Stimulated activated CD8-positive, alpha-beta memory T cell treated with anti-CD3 and anti-CD28 coated beads, Interleukin-15, amount 100 ng/mL, for 24 hours (primary cell): ENCODE measurements at places on chromosomes 1 and 21.

- DNase-seq = no peak
Observed at GRCh38 chr1:42003433-42003832, 84.7 kb upstream of the HIVEP3 start.

- no peak for DNase-seq
Observed at GRCh38 chr1:8061210-8061609, 35.1 kb upstream of the ERRFI1 start.

DNA sequence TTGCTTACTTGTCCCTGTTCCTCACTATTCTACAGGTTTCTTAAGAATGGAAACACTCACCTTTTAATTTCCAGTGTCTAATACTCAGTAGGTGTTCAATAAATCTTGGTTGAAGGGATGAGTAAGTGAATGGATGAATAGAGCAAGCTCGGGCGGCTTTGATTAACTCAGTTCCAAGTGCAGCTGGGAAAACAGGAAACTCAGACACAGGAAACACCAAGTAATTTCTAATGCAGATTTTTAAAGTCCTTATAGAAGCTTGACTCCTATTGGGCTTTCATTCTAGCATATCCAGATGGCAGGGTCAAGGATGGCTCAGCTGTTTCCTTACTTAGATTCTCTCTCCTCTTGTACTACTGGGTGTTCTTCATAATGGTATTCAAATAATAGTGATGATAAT is 14.0 kb downstream of the CAMK1G start:
- DNase-seq = no peak

- DNase-seq = no peak
Observed at GRCh38 chr1:246355411-246356230, 151.5 kb downstream of the SMYD3 start.

- DNase-seq = no peak
Observed at GRCh38 chr21:44354001-44354405, 582 bp downstream of the TRPM2 start.

DNA sequence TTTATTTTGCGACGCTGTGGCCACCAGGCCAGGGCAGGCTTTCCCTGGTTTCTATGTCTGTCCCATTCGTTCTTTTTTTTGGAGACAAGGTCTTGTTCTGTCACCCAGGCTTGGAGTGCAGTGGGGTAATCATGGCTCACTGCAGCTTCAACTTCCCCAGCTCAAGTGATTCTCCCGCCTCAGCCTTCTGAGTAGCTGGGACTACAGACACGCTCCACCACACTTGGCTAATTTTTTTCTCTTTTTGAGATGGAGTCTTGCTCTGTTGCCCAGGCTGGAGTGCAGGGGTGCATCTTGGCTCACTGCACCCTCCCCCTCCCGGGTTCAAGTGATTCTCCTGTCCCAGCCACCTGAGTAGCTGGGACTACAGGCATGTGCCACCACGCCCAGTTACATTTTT is 43.4 kb upstream of the WNT4 start:
- DNase-seq = no peak

DNA sequence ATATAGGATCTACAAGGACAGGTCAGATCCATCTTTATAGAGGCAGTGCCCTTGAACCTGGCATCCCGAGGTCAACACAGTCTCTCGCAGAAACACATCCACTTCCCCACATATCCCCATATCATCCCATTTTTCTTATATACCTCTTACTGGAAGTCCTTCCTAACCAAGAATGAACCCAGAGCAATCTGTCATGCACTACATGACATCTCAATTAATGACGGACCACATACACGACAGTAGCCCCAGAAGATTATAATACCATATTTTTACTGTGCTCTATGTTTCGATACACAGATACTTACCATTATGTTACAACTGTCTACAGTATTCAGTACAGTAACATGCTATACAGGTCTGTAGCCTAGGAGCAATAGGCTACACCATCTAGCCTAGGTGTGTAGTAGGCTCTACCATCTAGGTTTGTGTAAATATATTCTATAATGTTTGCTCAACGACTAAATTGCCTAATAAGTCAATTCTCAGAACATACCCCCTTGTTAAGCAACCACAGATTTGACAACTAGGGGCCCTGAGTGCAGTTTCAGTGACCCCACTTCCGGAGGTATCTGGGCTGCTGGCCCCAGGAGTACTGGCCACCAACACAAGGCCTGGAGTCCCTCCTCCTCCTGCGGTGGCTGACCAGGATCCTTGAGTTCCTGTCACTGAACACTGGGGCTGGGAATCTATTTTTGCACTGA is 28.1 kb downstream of the PTPN14 start:
- no peak for DNase-seq

- no peak for DNase-seq
Observed at GRCh38 chr1:226134170-226135058, 52.1 kb downstream of the ACBD3 start.

- no peak for DNase-seq
Observed at GRCh38 chr1:54397980-54398379, 8.2 kb downstream of the SSBP3 start.

- DNase-seq = no peak
Observed at GRCh38 chr1:162218546-162218945, 149.1 kb downstream of the NOS1AP start.

DNA sequence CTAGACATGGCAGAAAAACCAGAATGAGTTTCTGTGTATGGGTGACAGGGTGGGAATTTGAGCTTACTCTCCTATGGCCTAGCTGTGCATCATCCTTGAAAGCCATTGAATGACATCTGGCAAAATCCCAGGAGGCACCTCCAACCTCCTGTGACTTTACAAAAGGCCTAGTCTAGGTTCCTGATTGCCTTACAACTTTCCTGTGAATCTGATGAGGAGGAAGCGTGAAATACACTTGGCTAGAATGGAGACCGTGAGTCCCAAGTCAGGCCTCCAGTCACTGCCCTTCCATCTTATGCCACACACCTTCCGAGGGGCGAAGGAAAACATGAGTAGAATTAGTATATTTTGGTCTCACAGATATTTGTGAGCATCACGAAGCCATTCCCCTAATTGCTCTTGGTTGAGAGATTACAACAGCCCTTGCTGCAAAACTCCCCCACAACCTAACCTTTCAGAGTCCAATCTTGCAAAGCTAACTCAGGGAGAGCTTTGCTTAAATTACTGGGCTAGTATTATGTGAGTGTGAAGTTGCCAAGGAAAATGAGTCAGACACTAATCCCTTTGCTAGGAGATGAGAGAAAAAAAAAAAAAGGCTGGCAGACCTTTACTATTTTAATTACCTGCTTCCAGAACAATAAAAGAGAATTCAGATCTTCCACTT is 36.3 kb upstream of the PAXBP1 start:
- no peak for DNase-seq

DNA sequence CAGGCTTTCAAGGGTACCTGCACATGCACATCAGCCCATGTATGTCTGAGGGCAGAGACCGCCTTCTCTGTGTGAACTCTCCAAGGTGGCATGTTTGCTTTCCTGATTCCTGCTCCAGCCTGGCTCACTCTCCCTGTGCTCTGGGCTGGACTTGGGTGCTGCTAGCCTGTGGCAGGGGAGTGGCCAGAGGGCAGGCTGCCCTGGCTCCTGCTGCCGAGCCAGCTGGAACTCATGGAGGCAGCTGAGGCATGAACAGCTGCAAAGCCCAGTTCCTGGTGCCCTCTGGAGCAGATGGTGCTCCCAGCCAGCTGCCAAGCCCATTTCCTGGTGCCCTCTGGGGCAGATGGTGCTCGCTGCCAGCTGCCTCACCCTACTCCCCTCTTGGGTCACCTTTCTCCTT is 7.6 kb downstream of the UBL4B start:
- no peak for DNase-seq

GRCh38 chr21:43956670-43957035 is 55.5 kb upstream of the TRAPPC10 start:
- no peak for DNase-seq

DNA sequence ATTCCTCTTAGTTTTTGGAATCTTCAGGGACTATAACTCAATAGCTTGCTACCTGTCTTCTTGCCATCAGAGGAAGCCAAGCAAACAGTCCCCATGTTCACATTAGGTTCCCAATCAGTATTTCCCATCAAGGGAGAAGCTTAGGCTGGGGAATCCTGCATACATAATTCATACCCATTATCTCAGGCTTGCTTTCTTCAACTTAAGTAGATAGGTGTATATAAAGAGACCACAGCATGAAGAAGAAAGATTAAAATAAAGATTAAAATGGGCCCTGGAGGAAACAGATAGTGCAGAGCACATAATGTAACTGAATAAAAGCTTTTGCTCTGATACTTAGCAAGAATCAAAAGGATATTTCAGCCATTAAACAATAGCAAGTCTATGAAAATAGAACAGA is 29.0 kb upstream of the KCNK1 start:
- DNase-seq = no peak

GRCh38 chr1:174225499-174226204 is 66.3 kb downstream of the RABGAP1L start:
- DNase-seq = no peak

DNA sequence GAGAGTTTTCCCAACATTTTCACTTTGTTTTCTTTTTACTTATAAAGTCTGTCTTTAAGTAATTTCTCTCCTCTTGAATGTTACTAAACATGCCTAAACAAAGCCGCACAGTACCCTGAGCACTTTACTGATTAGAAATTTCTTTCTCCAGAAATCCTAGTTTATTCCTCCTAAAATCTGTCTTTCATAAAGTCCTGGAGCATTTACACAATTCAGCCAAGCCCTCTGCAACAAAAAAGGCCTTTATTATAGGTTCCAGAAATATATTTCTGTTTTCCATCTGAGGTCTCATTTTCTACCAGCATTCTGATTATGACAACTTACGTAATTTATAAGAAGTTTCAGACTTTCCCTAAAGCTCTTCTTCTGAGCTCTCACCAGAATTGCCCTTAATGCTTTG is 549.5 kb upstream of the OLFM3 start:
- DNase-seq = no peak

DNA sequence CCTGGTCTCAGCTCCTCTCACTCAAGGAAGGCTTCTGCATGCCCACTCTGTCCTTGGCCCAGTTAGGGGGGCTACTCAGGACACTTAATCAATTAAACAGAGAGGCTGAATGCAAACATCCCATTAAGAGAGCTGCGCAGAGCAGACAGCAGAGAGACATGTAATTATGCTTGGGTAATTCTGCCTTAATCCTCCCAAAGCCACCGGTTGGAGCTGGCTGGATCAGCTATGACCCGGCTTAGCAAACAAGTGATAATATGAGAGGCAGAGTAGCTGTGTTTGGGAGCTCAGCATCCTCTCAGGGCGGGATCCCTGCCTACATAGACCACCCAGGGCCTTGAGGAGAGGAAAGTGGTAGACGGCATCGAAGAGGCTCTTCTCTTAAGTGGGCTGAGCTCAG is 183.2 kb downstream of the GRIK3 start:
- DNase-seq = no peak

DNA sequence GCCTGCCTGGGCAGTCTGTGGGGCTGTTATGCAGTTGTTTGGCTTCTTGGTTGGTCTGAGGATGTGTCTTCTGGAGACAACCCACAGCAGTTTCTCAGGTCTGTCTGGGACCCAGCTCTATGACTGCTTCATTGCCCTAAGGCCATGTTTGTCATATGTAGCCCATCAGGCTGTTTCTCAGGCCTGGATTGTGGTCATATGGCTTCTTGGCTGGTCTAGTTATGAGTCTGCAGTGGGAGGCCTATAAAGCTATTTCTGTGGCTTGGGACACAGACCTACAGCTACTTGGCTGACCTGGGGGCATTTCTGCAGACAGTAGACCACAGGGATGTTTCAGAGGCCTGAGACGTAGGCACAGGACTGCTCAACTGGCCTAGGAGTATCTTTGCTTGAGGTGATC is 41.5 kb downstream of the CHIA start:
- no peak for DNase-seq

- DNase-seq = no peak
Observed at GRCh38 chr1:30444850-30445249, 278.5 kb downstream of the MATN1 start.
